ENCODE measurements at places on chromosomes 1 and 21.

DNA sequence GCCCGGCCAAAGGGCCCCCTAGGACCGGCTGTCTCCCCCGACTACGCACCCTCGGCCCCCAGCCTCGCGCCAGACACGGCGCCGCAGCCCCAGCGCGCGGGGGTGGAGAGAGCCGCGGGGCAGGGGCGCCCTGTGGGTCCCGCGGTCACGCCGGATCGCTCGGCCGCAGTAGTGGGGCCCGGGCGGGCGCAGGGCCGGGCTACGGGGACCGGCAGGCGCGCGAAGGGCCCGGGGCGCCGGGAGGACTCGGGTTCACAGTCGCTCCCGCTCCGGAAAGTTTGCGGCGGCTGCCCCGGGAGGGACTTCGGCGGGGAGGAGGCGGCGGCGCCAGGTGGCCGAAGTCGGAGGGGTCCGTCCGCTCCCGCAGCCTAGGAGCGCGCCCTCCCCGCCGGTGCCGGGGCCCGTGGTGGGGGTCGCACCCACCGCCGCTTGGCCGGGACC lies 7.1 kb upstream of the ZNF669 start:
- DNase-seq: no peak

GRCh38 chr1:5847013-5847659 lies 145.1 kb downstream of the NPHP4 start:
- DNase-seq: no peak

- DNase-seq: peak; percentile 37
Measured at GRCh38 chr1:6490181-6491080, 1.0 kb downstream of the PLEKHG5 start.

- no peak for DNase-seq
Measured at GRCh38 chr1:159121526-159121925, 45.0 kb upstream of the AIM2 start.

DNA sequence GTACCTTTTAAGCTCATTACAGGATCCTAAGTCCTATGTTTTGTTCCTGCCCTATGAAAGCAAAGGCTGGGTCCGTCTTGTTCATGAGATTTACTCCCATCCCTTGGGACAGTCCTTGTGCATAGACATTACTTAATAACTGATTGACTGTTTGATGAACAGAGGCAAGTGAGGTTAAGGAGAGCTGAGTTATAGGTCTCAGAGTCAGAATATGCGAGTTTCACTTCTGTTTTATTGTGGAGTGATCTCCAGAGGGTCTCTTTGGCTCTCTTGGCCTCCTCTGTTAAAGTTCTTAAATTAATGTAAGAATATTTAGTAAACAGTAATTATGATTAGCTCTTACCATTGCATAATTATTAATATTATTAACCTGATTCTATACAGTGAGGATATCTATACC lies 52.6 kb downstream of the BRINP2 start:
- DNase-seq: no peak

- peak; percentile 27 for DNase-seq
Measured at GRCh38 chr1:97820470-97821188, 100.2 kb downstream of the DPYD start.

DNA sequence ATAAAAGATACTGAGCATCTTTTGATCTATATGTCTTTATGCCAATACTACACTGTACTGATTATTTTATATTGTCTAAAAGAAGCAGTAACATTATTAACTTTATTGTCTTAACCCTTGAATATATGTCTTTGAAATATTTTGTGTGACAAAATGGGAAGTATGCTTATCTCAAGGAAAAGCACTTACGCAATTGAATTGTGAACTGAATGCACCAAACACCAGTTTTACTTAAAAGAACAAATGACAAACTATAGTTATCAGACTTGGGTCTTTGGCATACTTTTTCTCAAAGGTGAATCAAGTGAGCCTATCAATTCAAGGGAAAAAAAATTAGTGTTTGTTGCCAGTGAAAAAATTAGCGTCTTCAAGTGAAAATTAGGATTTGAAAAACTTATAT lies 9.2 kb upstream of the SLC6A9 start:
- DNase-seq: no peak
